ENCODE measurements at places on chromosomes 2 and 18. TPM values are rescaled to one million over a fixed set of nuclear protein-coding genes. Genes with fewer than 3 reads are reported as not detected.

The ACOXL gene
- total RNA-seq = 0.05 TPM

The TMEM200C gene
- not detected for total RNA-seq

The EVA1A gene
- total RNA-seq = 26.4 TPM

The SCN9A gene
- total RNA-seq = 0.71 TPM

The PKP4 gene
- 32.1 TPM for total RNA-seq

The MARCHF4 gene
- 0.42 TPM for total RNA-seq

The SLC5A6 gene
- total RNA-seq = 29.6 TPM

The SULT1C2 gene
- not detected for total RNA-seq

The RGPD3 gene
- total RNA-seq = 0.09 TPM

The ANKRD30BL gene
- not detected for total RNA-seq

The ZAP70 gene
- not detected for total RNA-seq

The PARD3B gene
- total RNA-seq = 1.6 TPM

The CFC1 gene
- total RNA-seq = not detected

The PROKR1 gene
- not detected for total RNA-seq

The GRP gene
- total RNA-seq = not detected

The SERPINB11 gene
- total RNA-seq = 0.35 TPM

The GKN1 gene
- total RNA-seq = not detected

The NAT8 gene
- total RNA-seq = not detected

The FNDC4 gene
- total RNA-seq = 12.5 TPM

The UGT1A5 gene
- total RNA-seq = 3.2 TPM

The FTCDNL1 gene
- total RNA-seq = 0.09 TPM

The TNFRSF11A gene
- total RNA-seq = 3.5 TPM

The MFSD2B gene
- 0.14 TPM for total RNA-seq

The SLC40A1 gene
- total RNA-seq = 0.79 TPM

The ANO7 gene
- 0.79 TPM for total RNA-seq

The PCARE gene
- total RNA-seq = not detected

The PLCL1 gene
- total RNA-seq = not detected

The C2orf66 gene
- 0.56 TPM for total RNA-seq
